ENCODE measurements at places on chromosomes 16 and 17.
A peak's percentile ranks its signal among the peaks of the same experiment; 100 is the strongest.

DNA sequence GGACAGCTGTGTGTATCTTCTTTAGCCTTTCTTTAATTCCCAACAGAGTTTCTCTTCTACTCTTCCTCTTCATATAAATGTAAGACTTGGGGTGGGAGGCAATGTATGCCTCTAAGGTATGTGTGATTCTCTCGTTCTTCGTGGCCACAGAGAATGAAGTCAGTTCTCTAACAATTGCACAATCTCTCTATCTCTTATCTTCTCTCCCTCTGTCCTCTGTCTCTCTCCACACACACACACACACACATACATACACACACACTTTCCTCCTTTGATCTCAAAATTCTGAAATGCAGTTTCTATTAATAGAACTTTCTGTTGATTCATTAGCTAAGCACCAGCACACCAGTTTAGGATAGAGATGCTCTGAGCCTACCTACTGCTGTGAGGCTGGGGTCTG, 615.7 kb upstream of the SALL1 start:
- DNase-seq = no peak

DNA sequence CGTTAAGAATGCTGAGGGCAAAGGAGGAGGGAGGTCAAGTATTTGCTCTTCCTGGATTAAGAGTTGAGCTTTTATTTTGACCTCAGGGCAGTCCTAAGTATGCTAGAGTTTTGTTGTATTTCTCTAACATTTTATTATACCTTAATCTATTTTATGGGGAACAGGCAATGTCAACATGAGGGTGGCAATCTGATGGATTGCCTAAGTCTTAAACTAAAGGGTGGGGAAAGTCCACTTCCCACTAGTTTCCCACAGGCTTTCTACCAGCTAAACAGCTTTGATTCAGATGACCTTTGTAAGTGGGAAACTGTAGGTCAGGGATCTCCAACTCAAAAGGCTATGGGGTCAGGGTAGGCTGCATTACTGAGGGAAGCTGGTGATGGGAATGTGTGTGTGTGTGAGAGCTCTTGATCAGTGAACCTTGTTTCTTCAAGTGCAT, 24.9 kb downstream of the HSD17B2 start:
- DNase-seq = no peak

GRCh38 chr17:68514831-68515635, 2.8 kb downstream of the PRKAR1A start:
- DNase-seq = no peak

DNA sequence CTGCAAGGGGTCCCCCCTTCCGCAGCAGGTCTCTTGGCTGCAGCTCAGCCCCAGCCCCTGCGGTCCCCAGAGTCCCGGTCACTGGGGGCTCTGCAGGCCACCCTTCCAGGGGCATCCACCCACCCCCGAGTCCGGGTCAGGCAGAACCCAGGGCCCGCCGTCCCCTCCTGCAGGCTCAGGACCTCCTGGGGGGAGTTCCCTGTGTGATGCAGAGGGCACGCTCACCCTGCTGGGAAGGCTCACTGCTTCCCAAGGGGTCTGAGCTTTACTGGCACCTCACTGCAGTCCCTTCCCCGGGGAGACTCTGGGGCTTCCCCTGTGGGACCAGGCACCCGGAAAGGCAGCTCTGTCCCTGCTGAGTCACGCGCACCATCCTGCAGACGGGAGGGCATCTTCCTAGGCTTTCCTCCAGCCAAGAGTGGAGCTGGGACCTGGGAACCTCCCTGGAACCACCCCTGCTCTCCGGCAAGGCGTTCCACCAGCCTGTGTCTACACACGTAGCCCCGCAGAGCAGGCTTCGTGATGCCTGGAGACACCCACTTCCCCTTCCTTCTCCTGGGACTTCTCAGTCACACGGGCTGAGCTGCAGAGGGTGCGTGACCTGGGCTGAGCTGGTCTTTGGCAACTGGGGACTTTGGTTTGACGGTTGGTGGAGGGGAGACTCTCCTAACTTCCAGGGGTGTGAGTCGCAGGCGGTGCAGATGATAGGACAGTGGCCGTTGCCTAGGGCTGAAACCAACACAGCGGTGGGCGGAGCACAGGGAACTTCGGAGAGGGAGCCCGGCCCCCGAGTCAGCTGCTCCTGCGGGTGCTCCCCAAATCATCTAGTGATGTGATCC, 23.4 kb downstream of the SLC25A10 start:
- peak; percentile 48 for DNase-seq

DNA sequence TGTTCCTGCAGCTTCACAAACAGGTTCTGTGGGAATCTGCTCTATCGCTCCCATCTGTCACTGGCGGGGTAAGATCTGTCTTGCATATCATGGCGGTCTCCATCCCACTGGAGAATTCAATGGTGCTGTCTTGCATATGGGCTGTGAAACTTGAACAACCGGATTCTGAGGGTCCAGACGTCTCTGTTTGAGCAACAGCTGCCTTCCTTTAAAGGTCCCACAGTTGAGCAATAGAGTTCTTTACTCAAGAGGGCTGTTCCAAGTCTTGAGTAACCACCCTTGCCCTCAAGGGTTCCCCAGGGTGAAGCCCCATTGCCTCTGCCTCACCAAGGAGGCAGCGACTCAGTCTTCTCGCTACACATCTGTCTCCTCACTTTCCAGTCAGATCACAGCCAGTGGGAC, 50.8 kb downstream of the ZFHX3 start:
- no peak for DNase-seq

GRCh38 chr17:77266891-77267341, 126.1 kb downstream of the SEC14L1 start:
- no peak for DNase-seq

DNA sequence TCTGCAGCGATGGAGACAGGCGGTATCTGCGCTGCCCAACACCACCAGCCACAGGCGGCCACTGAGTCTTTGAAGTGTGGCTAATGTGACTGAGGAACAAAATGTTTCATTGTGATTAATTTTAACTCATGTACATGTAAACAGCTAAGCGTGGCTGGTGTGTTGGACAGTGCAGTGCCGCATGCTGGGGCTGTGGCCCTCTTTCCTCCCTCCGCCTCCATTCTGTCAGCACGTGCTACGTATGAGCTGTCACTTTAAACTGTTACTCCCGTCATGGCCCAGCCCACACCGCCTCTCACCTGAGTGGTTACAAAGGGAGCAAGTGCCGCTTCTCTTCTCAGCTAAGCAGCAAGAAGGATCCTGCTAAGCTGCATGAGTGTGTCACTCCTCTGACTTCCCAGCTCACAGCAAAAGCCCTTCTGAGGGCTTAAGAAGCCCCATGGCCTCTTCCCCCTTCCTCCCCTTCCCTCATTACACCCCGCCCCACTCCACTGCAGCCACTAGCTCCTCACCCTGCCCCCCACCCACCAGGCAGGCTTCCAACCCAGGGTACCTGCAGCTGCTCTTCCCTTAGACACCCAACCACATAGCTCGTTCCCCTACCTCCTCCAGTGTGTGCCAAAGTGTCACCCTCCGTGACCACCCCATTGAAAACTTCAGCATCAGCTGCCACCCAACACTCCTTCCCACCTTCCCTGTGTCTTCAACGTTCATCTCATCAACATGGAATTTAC, 15.0 kb downstream of the HASPIN start:
- DNase-seq = no peak

- DNase-seq = no peak
Measured at GRCh38 chr17:49468811-49469385, 26.2 kb upstream of the NGFR start.

GRCh38 chr16:53984936-53985335, 281.0 kb downstream of the FTO start:
- no peak for DNase-seq

DNA sequence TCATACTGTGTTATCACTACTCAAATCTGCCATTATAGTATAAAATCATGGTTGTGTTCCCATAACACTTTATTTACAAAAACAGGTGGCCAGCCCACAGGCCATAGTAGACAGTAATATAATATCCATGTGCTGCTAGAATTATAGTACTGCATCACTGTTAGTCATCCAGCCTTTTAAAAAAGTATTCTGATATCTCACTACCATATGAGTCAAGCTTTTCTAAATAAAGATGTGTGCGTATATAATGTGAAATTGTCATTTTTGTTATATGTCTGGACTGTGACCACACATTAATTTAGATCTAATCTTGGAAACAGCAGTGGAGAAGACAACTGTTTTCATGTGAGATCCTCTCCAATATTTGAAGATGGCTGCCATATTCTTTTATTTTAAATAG, 1049.1 kb upstream of the GOT2 start:
- no peak for DNase-seq

DNA sequence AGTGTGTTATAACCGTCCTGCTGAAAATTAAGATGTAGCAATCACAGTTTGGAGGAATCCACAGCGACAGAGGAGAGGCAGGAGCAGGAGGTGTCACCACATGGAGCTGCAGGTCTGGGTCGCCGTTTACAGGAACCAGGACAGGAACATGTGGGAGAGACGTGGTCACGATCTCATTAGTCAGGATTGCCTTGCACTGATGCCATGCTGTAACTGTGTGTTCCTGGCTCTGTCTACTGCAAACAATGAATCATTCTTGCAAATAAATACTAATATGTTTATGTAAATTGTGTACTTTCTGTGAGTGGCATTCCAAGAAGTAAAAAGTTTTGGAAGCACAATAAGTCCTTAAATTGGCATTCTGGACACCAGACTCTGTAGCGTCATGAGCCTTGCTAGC, 271.8 kb downstream of the CPPED1 start:
- DNase-seq = no peak

GRCh38 chr17:33438139-33438538, 145.0 kb upstream of the ASIC2 start:
- no peak for DNase-seq
